ENCODE measurements at places on chromosomes 7 and 10. TPM values are rescaled to one million over a fixed set of nuclear protein-coding genes. Genes with fewer than 3 reads are reported as not detected.

Gene CXCL12
- total RNA-seq: 54.1 TPM

Gene BTBD16
- 0.09 TPM for total RNA-seq

Gene CARD11
- under 0.01 TPM for total RNA-seq

Gene UPK3BL2
- total RNA-seq: not detected

Gene ZNF735
- not detected for total RNA-seq

Gene ARHGAP22
- 60.2 TPM for total RNA-seq

Gene POU6F2
- total RNA-seq: not detected

Gene DYNC1I1
- 0.54 TPM for total RNA-seq

Gene TDRD1
- 0.45 TPM for total RNA-seq

Gene RELN
- total RNA-seq: 7.5 TPM

Gene KCP
- 1.6 TPM for total RNA-seq

Gene ZNF775
- total RNA-seq: 2.8 TPM

Gene HOXA3
- total RNA-seq: 3.5 TPM

Gene AKR1D1
- not detected for total RNA-seq

Gene SLC26A3
- not detected for total RNA-seq

Gene CRPPA
- 3.2 TPM for total RNA-seq

Gene ZNF425
- 4.3 TPM for total RNA-seq

Gene ENO4
- total RNA-seq: 1.4 TPM

Gene CD36
- 561 TPM for total RNA-seq

Gene PON1
- total RNA-seq: not detected

Gene TMEM26
- 5.7 TPM for total RNA-seq

Gene TCF7L2
- 8.8 TPM for total RNA-seq

Gene CALCR
- total RNA-seq: not detected

Gene CYP3A5
- 1.1 TPM for total RNA-seq

Gene TAC1
- total RNA-seq: not detected

Gene CCDC3
- total RNA-seq: 3.9 TPM

Gene NME8
- not detected for total RNA-seq

Gene PAX4
- not detected for total RNA-seq

Gene TRIM4
- total RNA-seq: 26.3 TPM

Gene KAT6B
- total RNA-seq: 38.9 TPM

Gene SLIT1
- 0.09 TPM for total RNA-seq

Gene EPO
- not detected for total RNA-seq

Gene MRC1
- 0.08 TPM for total RNA-seq

All from fibroblast of the aortic adventitia (primary cell).